HAP-1 (cell line): ENCODE measurements at places on chromosomes 13 and 19.

DNA sequence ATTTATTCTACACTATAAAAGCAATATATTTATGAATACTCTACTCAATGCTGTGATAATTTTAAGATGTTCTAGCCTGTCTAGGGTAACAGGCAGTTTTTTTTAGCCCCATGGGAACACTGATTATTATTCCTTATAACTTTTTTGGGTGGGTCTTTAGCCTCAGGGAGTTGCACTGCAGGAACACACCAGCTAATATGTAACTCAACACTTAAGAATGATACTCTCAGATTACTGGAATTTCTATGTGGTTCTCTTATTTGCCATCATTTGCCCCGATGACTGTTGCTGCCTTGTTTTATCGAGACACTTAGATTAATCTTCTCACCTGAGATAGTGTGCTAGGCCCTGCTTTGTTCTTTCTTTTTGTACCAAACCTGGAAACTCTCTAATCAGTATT lies 396.9 kb upstream of the SLITRK1 start:
- DNase-seq, result no peak

GRCh38 chr19:5292453-5292821 lies 48.2 kb downstream of the PTPRS start:
- DNase-seq, result no peak

DNA sequence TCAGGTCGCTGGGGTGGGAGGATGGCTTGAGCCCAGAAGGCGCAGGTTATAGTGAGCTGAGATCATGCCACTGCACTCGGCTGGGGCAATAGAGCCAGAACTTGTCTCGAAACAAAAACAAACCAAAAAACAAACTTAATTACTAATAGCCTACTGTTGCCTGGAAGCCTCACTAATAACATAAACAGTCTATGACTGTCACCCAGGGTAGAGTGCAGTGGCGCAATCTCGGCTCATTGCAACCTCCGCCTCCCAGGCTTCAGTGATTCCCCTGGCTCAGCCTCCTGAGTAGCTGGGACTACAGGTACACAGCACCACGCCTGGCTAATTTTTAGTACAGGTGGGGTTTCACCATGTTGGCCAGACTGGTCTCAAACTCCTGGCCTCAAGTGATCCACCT lies 18.0 kb downstream of the CATSPERD start:
- no peak for DNase-seq

DNA sequence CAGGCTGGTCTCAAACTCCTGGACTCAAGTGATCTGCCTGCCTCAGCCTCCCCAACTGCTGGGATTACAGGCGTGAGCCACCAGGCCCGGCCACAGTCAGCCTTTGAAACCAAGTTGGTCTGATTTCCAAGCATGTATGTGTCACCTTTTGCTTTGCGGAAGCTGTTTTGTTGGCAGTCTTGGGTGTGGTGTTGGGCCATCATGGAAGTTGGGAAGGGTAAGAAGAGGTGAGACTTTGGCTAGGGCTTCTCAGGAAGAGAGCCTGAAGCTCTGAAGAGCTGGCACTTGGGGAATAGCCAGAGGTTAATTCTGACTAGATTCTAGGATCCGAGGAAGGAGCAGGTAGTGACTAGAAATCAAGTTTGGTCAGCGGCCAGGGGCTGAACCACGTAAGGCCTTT lies 2.8 kb downstream of the RSPH6A start:
- no peak for DNase-seq

- no peak for DNase-seq
Measured at GRCh38 chr19:55451965-55452748, 9.1 kb upstream of the SHISA7 start.

DNA sequence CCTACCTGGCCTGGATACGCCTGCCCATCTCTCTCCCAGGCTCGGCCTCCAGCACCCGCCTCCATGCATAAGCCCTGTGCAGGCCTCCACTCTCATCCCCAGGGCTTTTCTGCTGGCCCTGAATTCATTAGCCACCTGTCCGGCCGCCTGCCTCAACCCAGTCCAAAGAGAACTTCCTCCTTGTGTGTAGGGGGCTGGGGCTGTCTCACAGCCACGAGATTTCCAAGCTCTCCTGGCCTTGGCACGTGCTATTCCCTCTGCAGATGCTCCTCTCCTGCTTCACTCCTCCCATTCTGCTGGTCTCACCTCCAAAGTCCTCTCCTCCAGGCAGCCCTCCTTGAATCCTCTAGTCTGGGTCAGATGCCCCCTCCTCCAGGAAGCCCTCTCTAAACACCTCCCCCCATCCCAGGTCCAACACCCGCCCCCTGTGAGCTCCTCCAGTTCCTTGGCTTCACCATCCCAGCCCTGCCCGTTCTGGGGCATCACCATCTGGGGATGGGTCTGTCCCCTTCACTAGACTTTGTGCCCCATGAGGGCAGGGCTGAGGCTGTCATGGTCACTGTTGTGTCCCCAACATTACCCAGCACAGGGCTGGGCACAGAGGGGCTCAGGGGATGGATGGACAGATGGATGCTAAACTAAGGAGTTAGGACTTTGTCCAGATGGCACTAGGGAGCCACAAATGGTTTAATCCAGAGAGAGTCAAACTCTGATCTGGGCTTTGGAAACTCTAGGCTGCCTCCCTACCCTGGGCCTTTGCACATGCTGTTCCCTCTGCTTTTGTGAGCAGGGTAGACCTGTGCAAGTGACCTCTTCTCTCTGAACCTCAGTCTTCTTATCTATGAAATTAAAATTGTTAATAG lies 14.8 kb downstream of the MEIS3 start:
- DNase-seq, result no peak

DNA sequence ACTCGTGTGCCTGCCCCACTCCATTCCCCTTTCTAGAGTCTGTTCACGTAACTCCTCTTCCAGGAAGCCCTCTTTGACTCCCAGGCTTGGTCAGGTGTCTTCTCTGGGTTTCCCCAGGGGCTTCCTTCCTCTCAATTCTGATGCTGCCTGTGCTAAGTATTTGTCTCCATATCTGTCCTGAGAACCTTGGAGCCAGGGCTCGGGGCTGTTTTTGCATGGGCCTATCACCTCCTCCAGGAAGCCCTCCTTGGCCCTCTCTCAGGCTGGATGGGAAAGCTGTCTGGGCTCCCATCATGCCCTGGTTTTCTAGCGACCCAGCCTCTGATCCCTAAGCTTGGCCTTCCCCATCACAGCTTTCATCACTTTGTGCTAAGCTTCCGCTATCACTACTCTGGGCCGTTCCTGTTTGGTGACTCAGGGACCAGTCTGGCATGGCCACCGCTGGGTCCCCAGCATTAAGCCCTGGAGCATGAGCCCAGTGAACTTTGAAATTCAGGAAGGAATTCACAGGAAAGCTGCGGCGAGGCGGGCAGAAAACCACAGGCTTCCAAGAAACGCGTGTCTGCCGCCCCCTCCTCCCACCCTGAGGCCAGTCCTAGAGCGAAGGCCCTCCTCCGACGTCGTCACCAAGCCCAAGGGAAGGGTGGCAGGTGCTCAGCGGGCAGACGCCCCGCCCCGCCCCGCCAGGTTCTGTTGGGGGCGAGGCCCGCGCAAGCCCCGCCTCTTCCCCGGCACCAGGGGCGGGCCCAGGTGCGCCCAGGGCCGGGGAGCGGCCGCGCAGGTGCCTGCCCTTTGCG lies 486 bp upstream of the SPINT2 start:
- peak; percentile 85 for DNase-seq

GRCh38 chr19:40403262-40403984 lies 9.8 kb downstream of the PRX start:
- DNase-seq, result peak; percentile 99

DNA sequence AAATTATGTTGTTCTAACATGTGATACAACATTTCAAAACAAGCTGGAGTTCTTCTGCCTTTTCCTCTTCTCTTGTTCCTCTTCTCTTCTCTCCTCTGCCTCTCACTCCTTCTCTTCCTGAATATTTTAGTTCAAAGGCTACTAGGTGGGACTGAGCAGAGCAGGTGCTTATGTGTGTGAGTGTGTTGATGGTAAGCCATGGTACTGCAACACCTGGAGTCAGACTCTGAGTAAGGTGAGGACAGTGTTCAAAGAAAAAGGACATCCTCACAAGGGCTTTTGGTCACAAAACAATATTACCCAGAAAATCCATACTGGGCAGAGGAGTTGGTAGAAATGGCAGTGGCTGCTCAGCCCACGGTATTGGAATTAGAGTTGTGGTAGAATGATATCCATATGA lies 1188.7 kb downstream of the SLITRK1 start:
- DNase-seq, result no peak

DNA sequence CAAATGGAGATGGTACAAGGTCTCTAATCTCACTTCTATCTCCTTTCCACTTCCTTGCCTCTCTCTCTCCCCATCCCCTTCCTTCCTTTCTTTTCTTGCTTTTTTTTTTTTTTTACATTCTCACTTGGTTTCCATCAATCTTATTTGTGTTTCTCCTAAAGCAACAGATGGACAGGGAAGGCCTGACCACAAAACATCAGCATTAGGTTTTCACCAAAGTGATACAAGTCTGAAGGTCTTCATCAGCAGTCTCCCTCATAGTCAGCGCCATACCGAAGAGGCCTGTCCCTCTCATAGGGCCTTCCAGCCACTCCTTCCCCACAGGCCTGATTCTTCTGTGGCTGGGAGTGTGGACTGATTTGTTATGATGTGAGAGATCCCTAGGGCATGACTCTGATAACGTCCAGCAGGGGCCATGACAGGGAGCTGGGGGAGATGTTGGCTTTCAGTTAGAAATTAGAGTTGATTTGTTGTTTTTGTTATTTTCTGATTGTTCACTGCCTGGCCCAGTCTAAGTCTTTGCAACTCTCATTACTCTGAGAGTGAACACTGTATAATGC lies 158.7 kb downstream of the SLC7A1 start:
- no peak for DNase-seq

GRCh38 chr19:801861-802497 lies 4.7 kb downstream of the PTBP1 start:
- DNase-seq, result no peak

DNA sequence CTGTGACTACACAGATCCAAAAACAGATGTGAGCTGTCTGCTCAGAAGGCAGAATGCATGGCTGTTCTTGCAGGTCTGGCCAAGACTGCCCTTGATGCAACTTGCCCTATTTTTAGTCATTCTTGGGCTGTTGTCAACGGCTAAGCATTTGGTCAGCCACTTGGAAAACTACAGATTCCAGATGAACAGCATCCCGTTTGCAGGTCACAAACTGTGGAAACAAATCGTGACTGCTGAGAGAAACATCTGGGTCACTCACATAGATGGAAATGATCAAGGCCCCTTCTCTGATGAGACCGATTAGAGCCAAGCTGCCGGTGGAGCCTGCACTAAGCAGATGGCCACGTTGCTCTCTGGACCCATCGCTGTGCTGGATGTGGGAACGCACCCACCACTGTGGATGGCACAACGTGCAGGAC lies 15.4 kb upstream of the METTL21C start:
- no peak for DNase-seq

DNA sequence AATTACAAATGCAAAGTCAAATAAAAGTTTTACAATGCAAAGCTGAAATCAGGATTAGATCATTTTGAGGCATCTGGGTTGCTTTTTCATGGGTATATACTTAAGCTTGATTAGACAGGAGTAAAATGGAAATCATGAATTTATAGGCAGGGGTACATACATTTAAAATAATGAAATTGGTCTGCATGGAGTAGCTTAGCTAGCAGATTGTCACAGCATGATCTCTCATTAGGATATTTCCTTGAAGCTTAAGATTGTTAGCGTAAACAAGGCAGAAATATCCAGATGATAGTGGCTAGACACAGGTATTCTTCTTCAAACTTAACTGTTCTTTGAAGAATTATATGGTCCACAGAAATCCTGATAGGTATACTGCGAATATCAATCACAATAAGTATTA lies 1627.0 kb upstream of the PCDH20 start:
- DNase-seq, result no peak

DNA sequence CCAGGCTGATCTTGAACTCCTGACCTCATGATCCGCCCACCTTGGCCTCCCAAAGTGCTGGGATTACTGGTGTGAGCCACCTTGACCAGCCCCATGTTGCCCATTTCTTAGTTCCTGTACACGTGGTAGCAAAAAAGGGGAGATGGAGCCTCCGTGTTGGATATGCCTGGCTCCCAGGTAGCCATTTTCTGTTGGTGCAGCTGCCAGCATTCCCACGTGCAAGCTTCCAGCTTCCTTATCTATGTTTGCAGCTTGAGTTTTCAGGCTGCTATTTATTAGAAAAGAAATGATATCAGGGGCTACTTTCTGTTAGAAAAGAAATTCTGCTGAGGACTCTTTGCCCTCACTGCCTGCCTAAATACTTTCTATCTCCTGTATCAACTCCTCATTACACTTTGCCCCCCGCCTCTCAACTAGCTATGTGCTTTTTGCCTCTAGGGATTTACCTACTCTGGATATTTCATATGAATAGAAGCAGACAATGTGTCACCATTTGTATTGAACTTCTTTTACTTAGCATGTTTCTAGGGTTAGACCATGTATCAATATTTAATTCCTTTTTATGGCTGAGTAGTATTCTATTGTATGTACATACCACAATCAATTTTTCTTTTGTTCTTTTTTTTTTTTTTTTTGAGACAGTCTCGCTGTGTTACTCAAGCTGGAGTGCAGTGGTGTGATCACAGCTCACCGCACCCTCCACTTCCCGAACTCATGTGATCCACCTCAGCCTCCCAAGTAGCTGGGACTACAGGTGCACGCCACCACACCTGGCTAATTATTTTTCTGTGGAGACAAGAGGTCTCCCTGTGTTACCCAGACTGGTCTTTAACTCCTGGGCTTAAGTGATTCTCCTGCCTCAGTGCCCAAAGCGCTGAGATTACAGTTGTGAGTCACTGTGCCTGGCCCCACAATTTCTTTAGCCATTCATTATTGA lies 3.4 kb upstream of the TMED1 start:
- no peak for DNase-seq

DNA sequence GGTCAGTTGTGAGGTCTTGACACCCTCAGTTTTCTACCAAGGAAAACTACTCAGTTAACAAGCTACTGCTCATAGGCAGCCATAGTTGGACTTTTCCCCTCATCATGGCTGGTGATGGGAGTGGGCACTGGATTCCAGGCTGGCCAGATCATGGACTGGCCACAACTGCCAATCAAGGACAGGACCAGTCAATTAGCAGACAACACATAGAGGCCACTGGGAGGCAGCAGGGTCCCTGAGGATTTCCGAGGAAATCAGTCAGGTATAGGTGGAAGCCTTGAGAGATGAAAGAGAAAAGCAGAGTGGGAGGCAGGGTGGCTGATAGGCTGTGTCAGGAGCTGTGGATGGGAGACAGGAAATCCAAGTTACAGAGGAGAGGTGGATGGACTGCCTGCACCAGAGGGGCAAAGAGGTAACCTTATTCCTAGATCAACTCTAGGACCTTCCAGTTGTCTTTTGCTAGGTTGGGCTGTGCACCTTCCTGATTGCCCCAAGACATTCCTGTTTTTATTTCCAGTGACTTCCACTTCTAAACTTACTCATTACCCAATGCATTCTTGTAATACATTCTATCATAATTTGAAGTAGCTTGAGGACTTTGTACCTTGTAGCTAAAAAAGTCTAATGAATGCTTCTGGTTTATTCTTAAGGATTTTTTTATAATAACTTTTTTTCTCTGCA lies 361.8 kb downstream of the KCNRG start:
- DNase-seq, result no peak

DNA sequence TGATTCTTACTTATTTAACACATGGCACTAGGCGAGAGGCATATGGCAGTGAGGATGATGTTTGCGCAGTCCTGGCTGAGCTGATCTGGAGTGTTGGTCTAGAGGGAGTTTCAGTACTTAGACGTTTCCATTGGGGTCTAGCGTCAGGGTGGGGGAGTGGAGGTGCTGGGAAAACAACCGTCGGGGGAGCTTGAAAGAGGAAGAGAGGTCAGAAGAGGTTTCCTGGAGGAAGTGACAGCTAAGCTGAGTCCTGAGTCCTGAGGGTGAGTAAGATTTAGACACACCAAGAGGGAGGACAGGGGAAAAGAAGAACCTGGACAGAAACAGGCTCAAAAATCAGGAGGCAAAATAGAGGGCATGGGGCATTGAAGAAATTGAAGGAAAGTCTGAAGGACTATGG lies 81.4 kb downstream of the ALOX5AP start:
- no peak for DNase-seq
